ENCODE measurements at places on chromosomes 2 and 18.

GRCh38 chr2:198117406-198118041 is 313.1 kb downstream of the PLCL1 start:
- DNase-seq: no peak

DNA sequence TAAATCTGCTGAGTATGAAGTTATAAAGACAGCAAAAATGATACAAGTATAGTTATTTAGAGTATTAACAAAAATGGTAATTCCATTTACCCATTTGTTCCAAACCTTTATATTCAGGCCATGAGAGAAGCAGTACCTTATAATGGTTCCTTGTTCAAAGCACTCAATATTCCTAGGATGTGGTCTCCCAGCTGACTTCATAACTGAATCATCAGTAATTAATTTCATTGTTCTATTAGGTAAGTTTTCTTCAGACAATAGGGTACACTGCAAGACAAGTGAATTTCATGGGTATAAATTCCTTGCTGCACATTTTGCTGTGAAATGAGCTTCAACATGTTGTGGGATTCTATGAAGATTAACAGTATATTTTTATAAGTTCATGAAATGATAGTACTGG is 550.8 kb upstream of the ZEB2 start:
- no peak for DNase-seq

GRCh38 chr2:235640926-235641723 is 147.3 kb downstream of the AGAP1 start:
- no peak for DNase-seq

DNA sequence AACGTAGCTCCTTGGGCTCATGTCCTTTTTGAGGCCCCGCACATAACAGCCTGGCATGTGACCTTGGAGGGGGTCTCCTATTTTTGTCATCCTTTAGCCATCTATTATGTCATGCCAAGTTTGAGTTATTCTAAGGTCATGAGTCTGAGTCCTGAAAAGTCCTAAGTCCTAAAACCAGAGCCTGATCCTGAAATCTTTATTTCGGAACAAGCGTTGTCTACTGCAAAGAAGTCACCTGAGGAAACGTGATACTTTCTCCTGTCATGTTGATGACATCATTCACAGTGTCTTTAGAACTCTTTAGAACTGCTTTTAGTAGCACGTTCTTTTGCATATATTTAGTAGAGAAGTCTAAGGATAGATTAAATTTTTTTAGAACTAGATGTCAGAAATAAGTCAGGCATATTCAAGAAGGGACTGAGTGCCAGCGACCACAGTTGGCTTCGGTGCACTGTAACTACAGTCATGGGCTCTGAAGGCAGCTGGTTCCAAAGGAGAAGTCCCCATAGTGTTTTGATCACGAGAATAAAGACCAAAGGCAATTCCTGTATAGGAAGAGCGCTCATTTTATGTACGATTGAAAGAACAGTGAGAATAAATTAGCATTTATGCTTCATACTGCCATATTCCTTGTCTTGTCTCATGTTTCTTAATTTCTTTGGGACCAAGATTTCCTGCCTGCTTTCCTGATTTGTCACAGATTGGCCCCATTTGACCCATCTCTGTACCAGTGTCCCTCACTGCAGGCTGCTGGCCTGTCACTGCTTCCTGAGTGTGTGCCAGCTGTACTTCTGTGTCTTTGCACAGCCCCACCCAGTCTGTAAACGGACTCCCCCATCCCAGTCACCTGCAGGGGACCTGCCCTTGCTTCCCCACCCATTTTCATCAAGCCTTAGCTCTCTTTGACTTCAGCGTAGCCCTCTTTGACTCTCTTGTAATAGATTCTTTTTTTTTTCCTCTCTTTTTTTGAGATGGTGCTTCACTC is 75.8 kb downstream of the ASAP2 start:
- DNase-seq: no peak

- no peak for DNase-seq
Measured at GRCh38 chr2:240925568-240926515, 19.7 kb downstream of the CROCC2 start.

GRCh38 chr2:95343429-95344214 is 46.5 kb downstream of the KCNIP3 start:
- DNase-seq: no peak

GRCh38 chr2:120488531-120488930 is 142.6 kb downstream of the INHBB start:
- DNase-seq: no peak

- DNase-seq: no peak
Measured at GRCh38 chr2:212958133-212958532, 193.3 kb downstream of the IKZF2 start.

GRCh38 chr2:26742048-26742770 is 21.9 kb upstream of the SLC35F6 start:
- DNase-seq: no peak

DNA sequence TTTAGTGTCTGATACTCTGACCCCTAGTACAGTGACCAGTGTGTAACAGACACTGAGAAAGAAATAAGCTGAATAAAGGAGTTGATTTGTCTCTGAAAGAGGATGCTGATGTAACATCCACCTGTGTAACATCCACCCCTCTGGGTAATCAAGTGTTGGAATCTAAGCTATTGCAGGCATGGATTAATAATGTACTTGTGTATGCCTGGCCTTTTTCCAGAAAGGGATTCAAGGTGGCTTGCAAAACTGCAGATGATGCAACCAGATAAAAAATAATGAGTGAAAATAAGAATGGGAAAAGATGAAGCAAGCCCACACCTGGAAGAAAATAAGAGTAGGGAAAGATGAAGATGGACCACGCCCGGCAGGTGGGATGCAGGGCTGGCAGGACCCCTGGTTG is 48.2 kb upstream of the FOXI3 start:
- DNase-seq: no peak

GRCh38 chr18:45008694-45009413 is 328.2 kb downstream of the SETBP1 start:
- DNase-seq: no peak

DNA sequence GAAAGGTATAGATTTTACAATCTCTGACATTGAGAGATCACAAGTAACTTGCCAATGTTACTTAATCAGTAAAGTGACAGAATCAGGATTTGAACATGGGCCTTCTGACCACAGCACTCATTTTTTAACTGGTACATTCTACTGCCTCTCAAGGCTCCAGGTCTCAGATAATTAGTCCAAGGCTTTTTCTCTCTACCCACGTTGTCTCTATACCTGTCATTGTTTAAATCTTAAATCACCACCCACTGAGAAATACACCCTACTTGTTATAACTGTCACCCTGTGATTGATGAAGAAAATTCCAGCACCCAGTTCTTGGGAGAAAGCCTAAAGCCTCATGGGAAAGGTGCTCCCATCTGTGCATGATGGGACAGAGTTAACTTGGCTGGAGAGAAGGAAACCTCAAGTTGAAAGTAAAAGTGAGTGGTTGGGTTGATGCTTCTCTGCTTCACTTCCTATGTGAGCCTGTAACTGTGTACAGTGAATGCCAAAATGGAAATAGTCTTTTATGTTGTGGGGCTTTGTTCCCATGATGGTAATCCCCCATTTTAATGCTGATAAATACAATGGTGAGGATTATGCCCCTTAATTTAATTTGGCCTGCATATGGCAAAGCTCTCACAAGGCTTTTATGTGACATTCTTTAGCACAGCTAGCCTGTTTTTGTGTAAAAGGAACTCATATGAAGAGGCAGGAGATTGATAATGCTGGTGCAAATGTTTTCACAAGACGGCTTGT is 190.1 kb upstream of the SP5 start:
- DNase-seq: no peak

GRCh38 chr2:176854878-176855277 is 357.7 kb upstream of the HNRNPA3 start:
- DNase-seq: no peak

DNA sequence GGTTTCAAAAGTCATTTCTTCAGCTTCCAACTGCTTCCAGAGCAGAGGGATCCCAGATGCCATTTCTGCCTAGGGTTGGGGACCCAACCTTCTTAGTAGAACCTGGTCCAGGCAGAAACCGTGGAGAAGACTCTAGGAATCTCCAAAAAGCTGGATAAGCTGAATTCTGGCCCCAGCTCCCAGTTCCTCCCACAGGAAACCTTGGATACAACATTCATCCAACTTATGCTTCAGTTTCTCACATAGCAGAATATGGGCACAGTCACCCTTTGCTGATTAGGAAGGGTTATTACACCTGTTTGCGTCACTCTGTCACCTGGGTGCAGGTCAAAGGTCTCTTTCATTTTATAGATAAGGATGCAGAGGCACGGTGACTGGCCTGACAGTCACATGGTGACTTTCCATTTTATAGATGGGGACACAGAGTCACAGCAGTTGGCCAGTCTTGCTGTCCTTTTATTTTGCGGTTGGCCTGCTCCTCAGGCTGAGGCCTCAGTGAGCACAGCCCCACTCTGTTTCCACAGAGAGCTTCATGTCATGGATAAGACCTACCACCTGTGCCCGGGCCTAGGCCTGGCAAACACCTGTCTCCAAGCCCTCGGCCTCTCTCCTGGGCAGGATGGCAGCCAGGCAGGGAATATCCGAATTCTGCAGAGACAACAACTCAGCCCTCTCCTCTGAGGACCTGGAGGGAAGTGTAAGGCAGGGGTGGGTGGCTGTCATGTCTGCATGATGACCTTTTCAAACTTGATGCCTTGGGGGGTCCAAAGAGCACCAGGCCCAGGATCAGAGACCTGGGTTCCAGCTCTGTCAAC is 148.8 kb downstream of the SMAD7 start:
- no peak for DNase-seq

- peak; percentile 52 for DNase-seq
Measured at GRCh38 chr2:212995920-212996319, 155.5 kb downstream of the IKZF2 start.

DNA sequence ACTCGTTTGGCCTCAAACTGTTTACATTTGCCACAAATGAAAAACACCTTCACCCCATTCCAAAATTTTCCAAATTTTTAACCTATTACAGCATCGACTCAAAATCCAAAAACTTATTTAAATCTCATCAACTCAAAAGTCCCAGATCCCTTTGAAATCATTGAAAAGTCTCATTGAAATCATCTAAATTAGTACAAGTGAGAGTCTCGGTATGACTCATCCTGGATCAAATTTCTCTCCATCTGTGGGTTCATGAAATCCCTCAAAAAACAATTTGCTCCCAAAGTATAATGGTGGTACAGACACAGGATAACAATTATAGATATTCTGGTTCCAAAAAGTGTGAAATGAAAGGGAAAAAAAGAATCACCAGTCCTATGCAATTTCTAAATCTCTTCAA is 65.1 kb downstream of the LRP1B start:
- DNase-seq: no peak

- no peak for DNase-seq
Measured at GRCh38 chr2:45496869-45497268, 114.2 kb downstream of the SRBD1 start.

GRCh38 chr2:99977966-99978365 is 164.4 kb downstream of the AFF3 start:
- no peak for DNase-seq

GRCh38 chr2:26284132-26284531 is 39.4 kb downstream of the HADHB start:
- DNase-seq: peak; percentile 42

DNA sequence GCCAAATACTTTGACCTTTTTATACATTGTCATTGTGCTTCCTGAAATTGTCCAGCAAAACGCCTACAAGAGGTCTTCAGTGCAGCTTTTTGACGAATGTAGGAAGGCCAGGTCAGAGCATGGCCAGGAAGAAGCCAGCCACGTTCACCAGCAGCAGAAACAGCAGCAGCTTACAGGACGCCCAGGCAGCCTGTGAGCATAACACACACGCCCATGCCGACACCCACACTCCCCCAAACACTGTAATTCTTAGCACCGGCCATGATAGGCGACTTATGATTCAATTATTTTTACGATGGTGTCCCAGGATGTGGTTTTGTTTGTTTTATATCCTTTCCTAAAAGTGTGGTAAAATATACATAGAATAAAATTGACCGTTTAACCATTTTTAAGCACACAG is 249.1 kb upstream of the SALL3 start:
- no peak for DNase-seq

- DNase-seq: no peak
Measured at GRCh38 chr2:144334551-144334950, 185.4 kb downstream of the ZEB2 start.

GRCh38 chr2:16470936-16471490 is 194.6 kb downstream of the CYRIA start:
- DNase-seq: no peak

GRCh38 chr2:112691881-112692281 is 28.9 kb upstream of the NT5DC4 start:
- DNase-seq: no peak

All from HFFc6 (cell line).